Vagina (tissue), 2 donors: ENCODE measurements at places on chromosomes 13 and 19.

DNA sequence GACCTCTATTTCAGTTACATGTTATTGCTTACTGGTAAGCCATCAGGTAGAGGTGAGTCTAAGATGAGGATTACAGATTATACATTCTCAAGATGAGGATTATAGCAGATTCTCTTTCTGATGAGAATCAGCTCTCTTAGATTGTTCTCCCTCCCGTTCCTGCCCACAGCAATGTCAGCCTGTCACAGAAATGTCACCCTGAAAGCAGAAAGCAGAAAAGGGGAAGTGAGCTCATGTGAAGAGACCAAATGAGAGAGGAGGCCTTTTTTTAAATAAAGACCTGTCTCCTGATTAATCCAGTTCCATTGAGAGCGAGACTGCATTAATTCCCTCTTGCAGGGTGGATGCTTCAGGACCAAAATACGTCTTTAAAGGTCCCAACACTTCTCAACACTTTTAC is 445.6 kb downstream of the KCTD12 start:
- DNase-seq, result no peak

DNA sequence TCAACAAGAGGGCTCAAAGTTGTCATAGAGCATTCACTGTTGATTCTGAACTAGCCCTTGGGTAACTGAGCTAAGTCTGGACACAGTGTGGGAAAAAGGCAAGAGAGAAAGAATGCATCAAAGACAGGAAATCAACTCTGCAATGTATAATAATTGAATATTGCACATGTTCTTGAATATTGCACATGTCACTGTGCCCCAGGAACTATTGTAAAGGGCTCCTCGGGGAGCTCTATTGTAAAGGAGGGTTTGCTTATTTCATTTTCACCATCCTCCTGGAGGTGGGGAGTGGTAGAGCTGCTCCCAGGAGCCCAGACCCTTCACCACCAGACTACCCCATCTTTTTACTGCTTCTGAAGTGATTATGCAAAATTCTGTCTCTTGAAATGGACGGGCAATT is 44.4 kb upstream of the ITM2B start:
- DNase-seq, result no peak

DNA sequence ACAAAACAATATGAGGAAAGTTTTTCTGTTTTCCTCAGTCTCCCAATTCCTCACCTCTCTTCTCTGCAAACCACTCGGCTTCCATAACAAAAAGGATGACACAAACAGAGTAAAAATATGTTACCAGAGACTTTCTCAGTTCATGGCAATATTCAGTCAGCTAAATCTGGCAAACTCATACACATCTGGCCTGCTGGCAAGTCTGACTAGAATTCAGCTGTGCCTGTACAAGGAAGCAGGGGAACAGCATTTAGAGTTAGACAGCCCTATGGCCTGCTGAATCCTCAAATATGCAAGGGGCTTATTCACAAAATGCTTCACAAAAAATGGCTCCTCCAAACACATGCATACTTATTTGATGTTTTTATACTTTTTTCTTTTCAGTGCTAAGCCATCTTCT is 227.8 kb downstream of the ENOX1 start:
- no peak for DNase-seq

GRCh38 chr13:72199640-72200039 is 332.6 kb upstream of the DACH1 start:
- no peak for DNase-seq

- DNase-seq, result no peak
Observed at GRCh38 chr19:2680808-2681207, 21.7 kb downstream of the GNG7 start.
